Transverse colon (tissue), 4 donors: ENCODE measurements at places on chromosomes 12 and 14.

GRCh38 chr14:100906420-100906819 is 2.9 kb upstream of the RTL1 start:
- H3K4me1 ChIP-seq, result no peaks in the 10 kb centered on the region
- no peaks in the 10 kb centered on the region for H3K36me3 ChIP-seq
- no peak for DNase-seq
- H3K27me3 ChIP-seq, result peaks cover 54% of the 10 kb centered on the region

DNA sequence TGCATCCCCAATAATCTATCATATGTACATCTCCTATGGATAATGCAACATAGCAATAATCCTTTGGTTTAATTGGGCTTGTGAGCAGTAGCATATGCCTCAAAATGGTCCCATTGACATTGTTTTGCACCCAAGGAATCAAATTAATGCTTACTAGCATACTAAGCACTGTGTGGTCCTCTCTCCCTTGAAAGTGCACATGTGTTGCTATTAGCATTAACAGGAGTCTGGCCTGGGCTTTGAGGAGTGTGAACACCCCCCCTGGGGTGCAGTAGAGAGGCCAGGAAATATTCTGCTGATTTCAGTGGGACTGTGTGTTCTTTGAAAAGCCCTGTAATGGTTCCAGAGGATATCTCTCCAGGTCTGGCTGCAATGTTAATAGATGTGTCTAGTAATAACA is 1148.4 kb downstream of the VRK1 start:
- H3K4me3 ChIP-seq, result no peak overlapping the region
- H3K27me3 ChIP-seq, result no peaks in the 10 kb centered on the region
- DNase-seq, result no peak
- H3K27ac ChIP-seq, result no peak overlapping the region
- H3K36me3 ChIP-seq, result no peaks in the 10 kb centered on the region

- no peak overlapping the region for H3K27ac ChIP-seq
- no peaks in the 10 kb centered on the region for H3K36me3 ChIP-seq
- no peak overlapping the region for H3K4me3 ChIP-seq
Observed at GRCh38 chr12:843609-844008, 91.2 kb downstream of the WNK1 start.

DNA sequence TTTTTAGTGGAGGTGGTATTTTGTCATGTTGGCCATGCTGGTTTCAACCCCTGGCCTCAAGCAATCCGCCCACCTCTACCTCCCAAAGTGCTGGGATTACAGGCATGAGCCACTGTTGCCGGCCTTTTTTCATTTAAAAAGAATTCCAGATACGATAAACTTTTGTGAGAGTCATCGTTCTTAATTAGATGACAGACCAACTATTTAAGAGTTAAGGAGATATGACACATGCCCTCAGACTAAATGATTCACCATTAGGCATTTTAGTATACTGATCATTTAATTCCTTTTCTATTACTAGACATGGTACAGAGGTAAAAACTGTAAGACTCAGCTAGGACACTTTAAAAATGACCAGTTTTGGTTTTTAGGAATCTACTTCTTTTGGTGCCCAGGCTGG is 2.4 kb downstream of the ANKRD13A start:
- H3K27ac ChIP-seq, result no peak overlapping the region
- H3K4me1 ChIP-seq, result peaks cover 37% of the 10 kb centered on the region
- no peak overlapping the region for H3K4me3 ChIP-seq
- no peaks in the 10 kb centered on the region for H3K36me3 ChIP-seq
- H3K27me3 ChIP-seq, result no peaks in the 10 kb centered on the region
- no peak for DNase-seq

- no peak overlapping the region for H3K27ac ChIP-seq
- no peak for DNase-seq
- H3K27me3 ChIP-seq, result no peaks in the 10 kb centered on the region
- no peak overlapping the region for H3K4me3 ChIP-seq
- no peaks in the 10 kb centered on the region for H3K36me3 ChIP-seq
Observed at GRCh38 chr12:90989686-90990111, 15.1 kb downstream of the EPYC start.

- no peak overlapping the region for H3K4me3 ChIP-seq
- no peak for DNase-seq
- no peaks in the 10 kb centered on the region for H3K4me1 ChIP-seq
- H3K27me3 ChIP-seq, result no peaks in the 10 kb centered on the region
Observed at GRCh38 chr14:71692496-71692895, 239.7 kb upstream of the RGS6 start.

GRCh38 chr14:65536781-65537423 is 124.4 kb downstream of the FUT8 start:
- DNase-seq, result no peak
- H3K27ac ChIP-seq, result no peak overlapping the region
- H3K36me3 ChIP-seq, result no peaks in the 10 kb centered on the region
- H3K4me3 ChIP-seq, result no peak overlapping the region
